ENCODE measurements at places on chromosomes 12 and 14. TPM values are rescaled to one million over a fixed set of nuclear protein-coding genes. Genes with fewer than 3 reads are reported as not detected.

The RASSF8 gene
- total RNA-seq: 60.6 TPM

The HOTAIR gene
- 1.1 TPM for total RNA-seq

The ARL1 gene
- 78.2 TPM for total RNA-seq

The MYL2 gene
- not detected for total RNA-seq

The CATSPERB gene
- total RNA-seq: 0.61 TPM
